ENCODE measurements at places on chromosomes 7 and 10.

DNA sequence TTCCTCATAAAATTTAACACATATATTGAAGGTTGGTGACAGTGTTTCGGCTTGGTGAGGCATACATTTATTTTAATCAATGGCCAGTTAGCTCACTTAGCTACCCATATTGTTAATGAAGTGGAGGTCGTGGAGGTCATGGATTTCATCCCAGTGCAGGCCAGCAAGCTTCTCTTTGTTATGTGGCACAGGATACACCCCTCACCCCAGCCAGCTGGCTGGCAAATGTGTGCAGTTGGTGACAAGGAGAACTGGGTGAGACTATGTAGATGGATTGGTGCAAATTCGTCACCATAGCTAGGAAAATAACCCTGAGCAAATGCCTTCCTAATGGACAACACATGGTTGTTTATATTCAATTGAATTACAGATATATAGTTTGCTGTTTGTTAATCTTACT, 50.5 kb upstream of the FOXP2 start:
- DNase-seq = no peak

DNA sequence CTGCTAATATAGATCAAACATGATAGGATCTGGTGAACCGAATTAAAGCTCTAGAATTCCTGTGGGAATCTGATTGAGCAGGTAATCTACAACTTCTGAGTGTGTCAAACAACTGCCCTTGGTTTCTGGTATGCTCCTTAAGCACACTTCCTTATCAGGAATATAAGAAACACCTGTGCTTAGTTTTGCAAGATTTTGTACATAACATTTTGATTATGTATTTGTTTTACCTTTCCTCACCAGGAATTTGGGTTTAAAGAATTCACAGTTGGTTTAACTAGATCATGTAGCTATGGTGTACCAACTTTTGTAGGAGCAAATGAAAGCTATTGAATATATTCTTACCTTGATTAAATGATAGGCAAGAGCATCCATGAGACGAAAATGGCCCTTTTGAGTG, 40.6 kb downstream of the MCU start:
- no peak for DNase-seq

DNA sequence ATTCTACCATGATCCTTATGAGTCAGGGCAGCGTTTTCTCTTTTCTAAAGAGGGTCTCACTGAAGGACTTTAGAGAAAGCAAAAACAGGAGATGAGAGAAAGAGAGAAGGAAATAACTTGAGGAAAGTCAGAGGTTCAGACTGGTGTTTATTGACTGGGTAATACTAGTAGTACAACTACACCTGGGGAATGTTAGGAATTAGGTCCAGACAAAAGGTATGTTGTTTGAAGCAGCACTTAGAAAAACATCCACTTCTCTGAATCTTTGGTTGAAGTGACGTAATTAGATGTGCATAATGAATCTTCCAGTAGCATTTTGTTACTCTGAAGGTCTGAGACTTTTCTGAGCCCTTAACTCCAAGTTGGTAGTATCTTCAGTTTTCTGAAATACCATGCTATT, 380.3 kb upstream of the LRGUK start:
- DNase-seq = no peak

GRCh38 chr10:22475651-22476600, 130.6 kb downstream of the SPAG6 start:
- peak; percentile 36 for DNase-seq

GRCh38 chr7:953547-954327, 743 bp downstream of the ADAP1 start:
- no peak for DNase-seq

DNA sequence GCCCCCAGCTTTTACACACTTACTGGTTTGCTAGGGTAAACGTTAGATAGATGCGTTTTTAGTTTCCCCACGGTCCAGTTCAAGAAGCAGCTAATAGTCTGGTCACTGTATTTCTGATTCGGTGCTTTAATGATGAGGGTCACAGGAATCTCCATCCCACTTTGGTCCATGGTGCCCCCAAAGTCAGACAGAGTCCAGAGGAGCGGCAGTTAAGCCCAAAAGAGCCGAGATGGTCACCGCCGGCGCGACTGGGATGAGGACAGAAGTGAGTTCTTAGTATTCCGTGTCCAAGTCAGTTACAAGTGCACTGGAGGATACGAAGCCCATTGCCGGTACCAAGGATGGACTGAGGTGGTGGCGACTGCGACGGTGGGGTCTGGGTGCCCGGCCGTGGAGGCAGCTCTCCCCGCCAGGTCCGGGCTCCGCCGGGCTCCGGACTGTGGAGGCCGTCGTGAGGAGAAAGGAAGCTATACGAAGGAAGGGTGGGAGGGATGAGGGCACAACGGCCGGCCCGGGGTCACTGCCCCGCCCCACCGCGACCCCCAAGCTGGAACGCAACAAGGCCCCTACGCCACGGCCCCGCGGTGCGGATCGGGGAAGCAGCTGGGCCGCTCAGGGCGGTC, 663 bp downstream of the HERPUD2 start:
- DNase-seq = no peak

Measured in activated naive CD4-positive, alpha-beta T cell treated with anti-CD3 and anti-CD28 coated beads for 36 hours (primary cell).